CD4-positive, alpha-beta memory T cell (primary cell): ENCODE measurements at places on chromosomes 1 and 21.

DNA sequence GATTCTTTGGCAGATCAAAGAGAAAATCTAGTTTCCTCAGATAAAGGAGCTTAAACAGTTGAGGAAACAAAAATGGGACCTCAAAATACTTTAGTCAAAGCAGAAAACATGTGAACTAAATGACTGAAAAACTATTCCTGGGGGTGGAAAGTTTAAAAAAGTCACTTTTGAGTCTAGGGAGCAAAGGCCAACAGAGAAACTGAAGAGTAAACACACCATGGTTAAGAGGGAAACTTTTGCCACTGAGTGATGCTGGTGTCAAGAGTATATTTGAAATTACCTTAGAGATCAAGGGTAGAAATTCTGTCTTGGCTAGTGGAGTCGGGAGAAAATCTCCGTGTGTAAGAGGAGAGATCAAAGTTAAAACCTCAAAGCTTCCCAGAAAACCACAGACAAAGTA, 501.2 kb upstream of the ADGRL4 start:
- DNase-seq: no peak

- no peak for DNase-seq
Observed at GRCh38 chr1:242784084-242784483, 259.6 kb upstream of the PLD5 start.

GRCh38 chr1:183806125-183806524, 1.2 kb downstream of the RGL1 start:
- DNase-seq: no peak

- DNase-seq: no peak
Observed at GRCh38 chr1:69987881-69988280, 217.5 kb downstream of the LRRC40 start.
